Uterine smooth muscle cell (primary cell): ENCODE measurements at places on chromosomes 7 and 10. TPM values are rescaled to one million over a fixed set of nuclear protein-coding genes. Genes with fewer than 3 reads are reported as not detected.

The OPALIN gene
- total RNA-seq: not detected in 2 replicates

The LIPA gene
- 72.5 and 84.5 TPM in 2 replicates for total RNA-seq

The LRRC18 gene
- total RNA-seq: not detected in 2 replicates

The KCNIP2 gene
- 0.55 and 0.62 TPM in 2 replicates for total RNA-seq

The NPY4R2 gene
- total RNA-seq: not detected in 2 replicates

The NACAD gene
- 1.9 and 2.4 TPM in 2 replicates for total RNA-seq

The LRRD1 gene
- total RNA-seq: 0.11 TPM in 1 of 2 replicates, not detected in the other

The CYP26C1 gene
- 0.12 TPM in 1 of 2 replicates, not detected in the other for total RNA-seq

The ACTL6B gene
- not detected in 2 replicates for total RNA-seq

The IDI2 gene
- not detected in 2 replicates for total RNA-seq

The ODAD2 gene
- total RNA-seq: 3.5 and 8.4 TPM in 2 replicates
